Activated CD4-positive, alpha-beta T cell treated with anti-CD3 and anti-CD28 coated beads for 24 hours (primary cell): ENCODE measurements at places on chromosomes 1 and 21.

GRCh38 chr1:68953311-68953710 is 456.4 kb upstream of the DEPDC1 start:
- DNase-seq: no peak

- no peak for DNase-seq
Measured at GRCh38 chr1:171110621-171111326, 20.1 kb downstream of the FMO3 start.

DNA sequence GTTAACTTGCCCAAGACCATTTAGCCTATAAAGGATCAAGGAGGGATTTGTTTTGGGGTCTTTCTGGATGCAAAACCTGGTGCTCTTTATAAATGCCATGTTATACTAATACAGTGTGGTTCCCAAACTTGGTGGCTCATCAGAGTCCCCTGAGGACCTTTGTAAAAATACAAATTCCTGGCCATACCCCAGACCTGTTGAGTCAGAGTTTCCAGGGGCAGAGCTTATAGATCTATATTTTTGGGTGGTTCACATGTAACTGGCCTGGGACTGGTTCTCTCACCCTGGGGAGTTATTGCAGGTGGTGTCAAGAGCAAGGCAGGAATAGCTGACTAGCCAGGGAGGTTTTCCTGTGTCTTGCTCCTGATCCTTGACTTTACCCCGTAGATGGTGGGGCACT is 136.9 kb upstream of the HNRNPU start:
- no peak for DNase-seq

DNA sequence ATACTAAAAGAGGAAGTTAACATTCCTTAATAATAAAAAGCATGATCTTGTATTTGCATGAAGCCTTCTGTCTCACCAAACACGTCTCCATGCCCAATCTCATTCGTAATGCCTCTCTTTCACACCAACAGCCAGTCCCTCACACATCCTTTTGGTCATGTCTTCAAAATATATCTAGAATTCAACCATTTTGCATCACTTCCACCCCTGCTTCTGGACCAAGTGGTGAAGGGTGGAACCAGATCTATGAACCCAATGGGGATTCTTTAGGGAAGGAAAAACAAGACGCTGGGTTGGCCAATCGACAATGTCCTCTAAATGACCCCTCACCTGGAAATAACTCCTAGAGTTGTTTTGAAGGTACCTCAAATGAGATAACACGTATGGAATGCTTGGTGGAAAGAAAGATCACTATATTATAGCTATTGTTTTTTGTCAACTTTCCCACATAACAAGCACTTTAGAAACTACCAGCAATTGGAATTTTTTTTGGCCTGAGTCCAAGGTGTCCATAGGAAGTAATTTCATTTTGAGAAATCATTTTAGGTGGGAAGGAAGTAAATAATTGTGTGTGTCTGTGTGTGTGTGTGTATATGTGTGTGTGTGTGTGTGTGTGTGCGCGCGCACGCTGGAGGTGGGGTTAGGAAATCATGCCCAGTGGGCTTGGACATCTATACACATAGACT is at the start of gene KCNA10:
Gene KCNA10, minus strand, starts transcription at position 51 of the 686 bp plus-strand sequence. CDS start 388 bp downstream, outside the sequence.
- DNase-seq: no peak

DNA sequence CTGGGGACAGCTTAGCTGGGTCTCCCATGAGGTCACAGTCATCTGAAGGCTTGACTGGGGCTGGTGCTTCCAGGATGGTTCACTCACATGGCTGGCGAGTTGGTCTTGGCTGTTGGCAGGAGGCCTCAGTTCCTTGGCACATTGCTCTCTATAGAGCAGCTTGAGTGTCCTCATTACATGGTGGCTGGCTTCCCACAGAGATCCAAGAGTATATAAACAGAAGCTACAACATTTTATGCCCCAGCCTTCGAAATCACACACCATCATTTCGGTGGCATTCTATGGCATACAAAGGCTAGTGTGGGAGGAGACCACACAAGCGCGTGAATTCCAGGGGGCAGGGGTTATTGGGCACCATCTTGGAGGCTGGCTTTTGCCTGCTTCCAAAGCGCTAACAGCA is 63.0 kb downstream of the ALPL start:
- DNase-seq: no peak

- DNase-seq: no peak
Measured at GRCh38 chr21:29947119-29947518, 7.3 kb upstream of the GRIK1 start.

- no peak for DNase-seq
Measured at GRCh38 chr1:44119525-44119924, 904 bp downstream of the KLF17 start.

GRCh38 chr1:19354531-19354981 is 42.4 kb downstream of the SLC66A1 start:
- DNase-seq: no peak

- no peak for DNase-seq
Measured at GRCh38 chr1:25051504-25051903, 121.4 kb upstream of the RUNX3 start.

- DNase-seq: no peak
Measured at GRCh38 chr1:11707621-11708276, 16.2 kb downstream of the DRAXIN start.

- no peak for DNase-seq
Measured at GRCh38 chr1:190259424-190259823, 218.2 kb downstream of the BRINP3 start.

- no peak for DNase-seq
Measured at GRCh38 chr1:165895451-165895871, 68.0 kb downstream of the UCK2 start.

DNA sequence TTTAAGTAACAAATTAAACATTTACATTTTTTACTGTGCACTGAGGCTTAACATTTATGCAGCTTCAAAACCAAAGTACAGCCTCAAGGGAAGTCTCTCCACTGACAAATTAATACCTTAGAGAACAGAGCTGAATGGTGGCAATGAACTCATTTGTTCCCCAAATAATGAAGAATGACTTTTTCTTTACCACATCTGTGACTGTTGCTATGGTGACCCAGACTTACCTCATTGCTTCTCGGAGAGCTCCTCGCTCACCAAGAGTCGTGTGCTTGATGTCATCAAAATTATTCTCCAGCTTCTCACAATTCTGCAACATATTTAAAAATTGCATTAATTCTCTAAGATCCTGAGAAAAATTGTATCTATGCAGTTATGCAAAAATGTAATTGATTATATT is 92.9 kb downstream of the DPYD start:
- no peak for DNase-seq

GRCh38 chr1:35726450-35727433 is 8.1 kb upstream of the C1orf216 start:
- DNase-seq: no peak

DNA sequence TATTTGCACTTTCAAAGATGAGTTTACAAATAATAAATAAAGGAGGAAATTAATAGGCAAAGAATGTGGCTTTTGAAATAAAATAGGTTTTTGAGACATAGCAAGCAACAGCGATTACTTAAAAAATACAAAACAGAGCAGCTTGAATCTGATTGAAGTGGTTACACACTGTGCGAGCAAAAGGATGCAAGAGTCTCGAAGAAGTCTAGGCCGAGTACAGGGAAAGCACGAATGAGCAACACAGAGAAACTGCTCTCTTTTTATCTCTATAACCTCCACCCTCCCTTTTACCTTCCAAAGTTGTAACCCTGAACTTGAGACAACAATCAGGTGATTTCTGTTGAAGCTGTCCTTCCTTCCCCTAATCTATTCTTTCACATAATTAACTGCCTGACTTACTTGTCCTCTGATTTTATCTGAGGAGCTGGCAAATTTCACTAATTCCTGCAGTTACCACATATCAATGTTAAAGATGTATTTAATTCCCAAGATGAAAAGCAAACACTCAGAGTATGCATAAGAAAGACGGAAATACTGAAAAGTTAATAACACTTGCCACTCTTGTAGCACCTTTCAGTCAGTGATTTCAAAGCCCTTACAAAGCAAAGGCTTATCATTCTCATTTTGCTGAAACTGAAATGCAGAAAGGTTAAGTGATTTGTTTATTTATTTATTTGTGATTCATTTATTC is 1030.1 kb downstream of the ADGRL2 start:
- DNase-seq: no peak

GRCh38 chr1:158810311-158810710 is 20.8 kb upstream of the MNDA start:
- DNase-seq: no peak

- DNase-seq: no peak
Measured at GRCh38 chr1:24904731-24905354, 25.2 kb downstream of the RUNX3 start.

- no peak for DNase-seq
Measured at GRCh38 chr1:218284377-218284916, 646 bp upstream of the RRP15 start.

- DNase-seq: peak; percentile 48
Measured at GRCh38 chr21:32411350-32412161, 950 bp upstream of the EVA1C start.

DNA sequence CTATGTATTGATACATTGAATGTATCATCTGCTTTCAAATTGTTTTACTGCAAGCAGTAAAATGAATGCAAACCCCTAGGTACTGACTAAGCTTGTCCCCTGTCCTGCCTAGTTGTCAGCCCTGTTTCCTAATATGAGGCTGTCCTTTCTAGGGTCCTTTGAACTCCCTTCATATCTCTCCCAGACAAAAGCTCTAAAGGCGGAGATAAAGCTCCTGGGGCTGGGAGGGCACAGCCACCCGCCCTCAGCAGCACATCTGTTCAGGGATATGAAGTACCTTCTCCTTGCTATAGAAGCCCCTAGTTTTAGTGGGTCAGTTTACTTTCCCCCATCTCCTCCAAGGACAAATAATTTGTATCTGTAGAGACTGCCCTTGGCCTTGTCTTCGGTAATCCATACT is 93.1 kb upstream of the ETS2 start:
- DNase-seq: no peak

- no peak for DNase-seq
Measured at GRCh38 chr1:212618466-212619210, 10.1 kb downstream of the ATF3 start.

DNA sequence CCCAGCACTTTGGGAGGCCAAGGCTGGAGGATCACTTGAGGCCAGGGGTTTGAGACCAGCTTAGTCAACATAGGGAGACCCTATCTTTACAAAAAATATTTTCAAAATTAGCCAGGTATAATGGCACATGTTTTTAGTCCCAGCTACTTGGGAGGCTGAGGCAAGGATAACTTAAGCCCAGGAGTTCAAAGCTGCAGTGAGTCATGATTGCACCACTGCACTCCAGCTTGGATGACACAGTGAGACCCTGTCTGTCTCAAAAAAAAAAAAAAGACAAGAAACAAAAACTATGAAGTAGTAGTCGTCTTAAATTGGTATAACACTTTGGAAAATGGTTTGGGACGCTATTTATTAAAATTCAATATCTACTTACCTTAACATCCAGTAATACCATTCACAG is 7.7 kb downstream of the AIM2 start:
- DNase-seq: no peak

DNA sequence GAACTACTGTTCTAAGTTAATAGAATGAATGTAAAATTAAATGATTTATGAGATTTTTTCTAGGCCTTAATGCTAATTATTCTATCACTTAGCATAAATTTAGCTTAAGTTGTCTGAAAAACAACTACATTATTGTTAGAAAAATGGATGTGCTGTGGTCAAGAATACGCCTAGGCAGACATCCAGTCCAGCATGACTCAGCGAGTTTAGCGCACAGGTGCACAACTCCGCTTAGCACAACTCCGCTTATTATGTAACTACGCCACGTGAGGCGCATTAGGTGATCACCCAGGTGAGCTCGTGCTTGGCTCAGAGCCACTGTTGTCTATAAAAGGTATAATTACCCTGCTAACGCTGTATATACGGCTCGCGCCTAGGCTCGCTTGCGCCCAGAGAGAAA is 1043.6 kb upstream of the ADGRL4 start:
- DNase-seq: no peak

- DNase-seq: no peak
Measured at GRCh38 chr1:165114022-165114888, 242.3 kb downstream of the LMX1A start.

DNA sequence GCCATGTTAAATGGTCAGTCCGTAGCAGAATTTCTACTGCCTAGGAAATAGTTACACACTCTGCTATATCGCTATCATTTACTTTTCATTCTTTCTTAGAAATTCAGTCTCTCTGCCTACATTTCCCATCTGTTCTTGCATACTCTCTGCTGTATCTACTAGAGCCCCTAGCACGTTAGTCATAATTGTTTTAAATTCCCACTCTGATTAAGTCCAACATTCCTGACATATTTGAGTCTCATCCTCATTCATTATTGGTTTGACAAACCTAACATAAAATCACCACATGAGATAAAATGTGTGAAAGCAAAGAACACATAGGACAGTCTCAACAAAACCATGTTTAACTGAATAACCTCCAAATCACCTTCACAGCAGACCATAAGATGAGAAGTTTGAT is 513.6 kb downstream of the PLPP3 start:
- no peak for DNase-seq

- no peak for DNase-seq
Measured at GRCh38 chr1:61120998-61121397, 38.6 kb downstream of the NFIA start.

DNA sequence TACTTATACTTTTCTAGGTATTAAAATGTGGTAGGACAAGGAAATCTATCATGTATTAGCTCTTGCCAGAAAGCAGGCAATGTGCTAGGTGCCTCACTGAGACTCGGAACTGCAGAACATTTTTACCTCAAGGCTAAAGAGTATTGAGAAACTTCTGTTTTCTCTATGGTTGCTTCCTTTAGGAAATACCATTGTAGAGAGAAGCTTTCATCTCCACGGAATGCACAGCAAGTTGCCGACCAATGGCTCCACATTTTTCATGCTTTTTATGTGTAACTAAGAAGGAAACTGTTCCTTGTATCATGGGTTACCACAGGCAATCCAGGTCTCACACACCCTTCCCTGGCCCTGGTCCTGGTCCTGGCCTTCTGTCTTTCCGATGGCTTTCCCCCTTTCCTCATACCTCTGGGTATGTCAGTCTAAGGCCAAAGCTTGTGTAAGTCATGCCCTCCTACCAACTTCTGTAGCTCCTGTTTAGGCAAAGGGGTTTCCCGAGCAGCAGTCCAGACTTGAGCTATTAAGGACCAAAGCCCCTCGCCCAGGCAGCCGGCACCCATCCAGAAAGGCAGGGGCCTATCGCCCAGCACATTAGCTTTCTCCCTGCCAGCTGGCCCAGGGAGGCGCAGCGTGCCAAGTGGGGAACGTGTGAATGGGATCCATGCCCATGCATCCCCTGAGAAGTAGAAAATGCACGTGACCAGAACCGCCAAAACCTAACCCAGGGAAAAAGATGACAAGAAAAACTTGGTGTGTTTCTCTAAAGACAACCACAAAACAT is 225.0 kb downstream of the PBX1 start:
- no peak for DNase-seq

- DNase-seq: no peak
Measured at GRCh38 chr1:160429702-160430535, 29.6 kb downstream of the VANGL2 start.

DNA sequence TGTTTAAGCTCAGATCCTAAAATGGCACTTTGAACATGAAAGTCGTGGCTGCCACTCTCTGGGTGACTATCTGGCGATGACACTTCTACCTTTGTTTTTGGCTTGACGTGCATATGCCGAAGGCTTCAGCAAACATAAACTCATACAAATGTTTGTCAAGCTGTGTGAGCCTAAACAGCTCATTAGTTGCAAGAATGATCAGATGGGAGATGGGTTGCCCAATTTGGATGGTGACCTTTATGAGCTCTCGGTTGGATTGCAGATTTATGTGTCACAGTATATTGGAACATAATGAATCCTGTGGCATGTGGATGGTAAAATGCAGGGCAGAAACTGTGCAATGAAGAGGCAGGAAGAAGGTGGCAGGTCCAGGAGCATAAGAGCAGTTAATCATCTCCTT is 229.3 kb downstream of the DISC1 start:
- DNase-seq: no peak
